CD4-positive, alpha-beta T cell treated with Interferon alpha-2 for 1 hour (primary cell): ENCODE measurements at places on chromosomes 2 and 18.

DNA sequence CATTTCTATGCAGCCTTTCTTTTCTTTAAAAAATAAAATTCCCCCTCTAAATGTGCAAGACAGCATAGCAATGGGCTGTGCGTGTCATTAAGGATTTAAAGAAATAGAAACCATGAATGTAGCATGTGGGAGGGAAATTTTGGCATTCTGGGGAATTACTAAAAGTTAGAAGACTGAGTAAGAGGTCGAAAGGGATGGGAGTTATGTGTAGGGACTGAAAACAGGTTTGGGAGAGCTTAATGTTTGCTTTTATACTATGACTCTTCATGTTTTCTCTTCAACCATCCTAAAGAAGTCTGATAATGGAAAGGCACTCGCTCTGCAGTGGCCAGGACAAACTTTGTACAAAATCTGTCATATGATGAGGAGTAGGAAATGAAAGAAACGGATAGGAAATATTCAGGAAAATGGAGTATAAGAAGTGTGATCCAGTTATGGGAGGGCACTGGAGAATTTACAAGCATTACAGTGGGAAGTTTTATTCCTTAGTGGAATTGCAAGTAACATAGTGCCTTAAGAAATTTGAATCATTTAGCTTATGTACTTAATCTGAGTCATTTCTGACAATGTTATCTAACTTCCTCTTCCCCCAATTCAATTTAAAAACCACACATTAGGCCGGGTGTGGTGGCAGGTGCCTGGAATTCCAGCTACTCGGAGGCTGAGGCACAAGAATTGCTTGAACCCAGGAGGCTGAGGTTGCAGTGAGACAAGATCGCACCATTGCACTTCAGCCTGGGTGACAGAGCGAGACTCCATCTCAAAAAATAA is 20.6 kb downstream of the TMEM87B start:
- no peak for DNase-seq

- no peak for DNase-seq
These were observed 102.6 kb downstream of the VSNL1 start for GRCh38 chr2:17643031-17643615.

GRCh38 chr2:222213049-222213448 is 85.7 kb downstream of the PAX3 start:
- no peak for DNase-seq

DNA sequence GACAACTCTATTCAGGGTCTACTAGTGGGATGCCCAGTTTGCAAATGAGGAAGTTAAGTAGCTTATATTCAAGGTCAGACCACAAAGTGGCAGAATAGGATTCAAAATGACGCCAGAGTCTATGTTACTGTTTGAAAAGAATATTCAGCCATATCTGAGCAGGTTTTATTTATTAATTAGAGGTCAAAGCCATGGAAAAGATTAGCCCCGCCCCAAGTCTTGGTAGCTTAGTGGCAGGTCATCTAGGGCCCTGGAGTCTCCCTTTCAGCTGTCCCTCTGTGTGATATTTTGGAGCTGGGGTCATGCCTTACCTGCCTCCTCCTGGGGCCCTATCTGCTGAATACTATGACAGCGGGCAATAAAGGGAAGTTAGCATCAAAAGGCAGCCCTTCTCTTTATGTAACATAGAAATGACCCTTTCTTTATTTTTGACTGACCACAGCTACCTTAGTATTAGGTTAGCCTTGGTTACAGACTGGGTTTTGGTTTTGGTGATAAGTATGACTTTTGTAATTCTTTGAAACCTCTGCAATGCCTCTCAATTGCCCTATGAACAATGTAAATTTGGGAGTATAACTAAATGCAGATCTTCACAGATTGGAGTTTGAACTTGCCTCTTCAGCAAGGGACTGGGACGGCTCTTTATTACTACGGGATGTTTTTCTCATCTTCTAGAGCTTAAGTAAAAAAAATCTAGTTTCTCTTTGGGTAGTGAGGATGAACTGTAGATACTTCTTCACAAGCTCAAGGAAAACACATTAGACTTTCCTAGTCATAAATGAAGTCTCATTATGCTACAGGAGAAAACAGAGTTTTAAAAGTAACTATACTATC is 153.0 kb upstream of the ITGA4 start:
- DNase-seq = peak; percentile 49

GRCh38 chr2:7559791-7560190 is 642.6 kb downstream of the RNF144A start:
- no peak for DNase-seq
